Vagina (tissue), 2 donors: ENCODE measurements at places on chromosomes 5 and 9. TPM values are rescaled to one million over a fixed set of nuclear protein-coding genes. Genes with fewer than 3 reads are reported as not detected.

The PAEP gene
- total RNA-seq, result not detected

The RNF224 gene
- total RNA-seq, result 0.74 TPM

- H3K27ac ChIP-seq, result no peak overlapping the region
- no peaks in the 10 kb centered on the region for H3K27me3 ChIP-seq
- H3K4me3 ChIP-seq, result no peak overlapping the region
- H3K36me3 ChIP-seq, result no peaks in the 10 kb centered on the region
- no peak for DNase-seq
Measured at GRCh38 chr9:119634006-119634405, 264.8 kb upstream of the BRINP1 start.

GRCh38 chr5:84032324-84032723 lies 311.7 kb upstream of the HAPLN1 start:
- no peaks in the 10 kb centered on the region for H3K36me3 ChIP-seq
- no peak overlapping the region for H3K4me3 ChIP-seq
- H3K4me1 ChIP-seq, result no peaks in the 10 kb centered on the region
- DNase-seq, result no peak

GRCh38 chr9:95085861-95086563 lies 231.5 kb downstream of the FANCC start:
- peaks cover 95% of the 10 kb centered on the region for H3K4me1 ChIP-seq
- no peak for DNase-seq
- H3K36me3 ChIP-seq, result no peaks in the 10 kb centered on the region
- no peaks in the 10 kb centered on the region for H3K27me3 ChIP-seq
- H3K4me3 ChIP-seq, result no peak overlapping the region

DNA sequence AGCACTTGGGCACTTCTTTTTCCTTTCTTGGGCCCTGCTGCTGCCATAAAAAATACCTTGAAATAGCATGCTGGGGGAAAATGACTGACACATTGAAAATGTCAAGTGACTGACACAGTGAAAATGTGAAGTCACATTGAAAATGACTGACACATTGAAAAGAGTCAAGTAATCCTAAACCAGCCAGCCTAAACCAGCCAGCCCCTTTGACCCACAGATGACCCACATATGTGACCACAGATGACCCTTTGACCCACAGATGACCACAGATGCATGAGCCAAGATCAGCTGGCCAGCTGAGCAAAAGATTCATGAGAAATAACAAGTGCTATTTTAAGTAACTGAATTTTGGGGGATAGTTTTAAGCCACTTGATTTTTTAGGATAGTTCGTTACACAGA lies 97.8 kb upstream of the SLC28A3 start:
- no peaks in the 10 kb centered on the region for H3K4me1 ChIP-seq
- H3K36me3 ChIP-seq, result no peaks in the 10 kb centered on the region
- no peak for DNase-seq
- no peak overlapping the region for H3K4me3 ChIP-seq
- H3K27me3 ChIP-seq, result no peaks in the 10 kb centered on the region
